ENCODE measurements at places on chromosomes 12 and 14.

GRCh38 chr14:86712727-86713126, 1182.8 kb downstream of the FLRT2 start:
- no peak for DNase-seq

- DNase-seq = no peak
Measured at GRCh38 chr14:100056431-100056830, 8.8 kb upstream of the EVL start.

DNA sequence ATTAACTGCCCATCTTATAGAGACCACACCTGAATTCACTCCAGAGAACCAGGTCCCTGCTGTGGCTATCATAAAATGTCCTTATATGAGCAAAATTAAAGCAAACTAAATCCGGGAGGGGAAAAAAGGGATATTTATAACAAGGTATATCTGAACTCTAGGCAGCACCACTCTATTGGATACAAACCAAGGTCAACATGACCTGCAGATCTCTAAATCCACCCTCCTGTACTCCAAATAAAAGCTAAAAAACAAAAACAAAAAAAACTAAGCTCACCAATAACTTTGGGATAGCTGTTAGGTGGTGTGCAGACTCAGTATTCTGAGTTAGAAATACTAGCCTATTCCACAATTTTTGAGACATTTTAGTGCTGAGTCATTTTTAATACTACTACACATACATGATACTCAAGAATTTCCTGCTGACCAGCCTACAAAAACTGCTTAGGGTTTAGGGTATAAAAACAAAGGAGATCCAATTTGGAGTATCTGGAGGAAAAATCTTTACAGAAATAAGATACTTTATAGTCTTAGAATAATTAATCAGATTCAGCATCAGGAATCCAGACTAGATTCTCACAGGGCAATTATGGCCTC, 46.6 kb upstream of the LTBP2 start:
- no peak for DNase-seq

DNA sequence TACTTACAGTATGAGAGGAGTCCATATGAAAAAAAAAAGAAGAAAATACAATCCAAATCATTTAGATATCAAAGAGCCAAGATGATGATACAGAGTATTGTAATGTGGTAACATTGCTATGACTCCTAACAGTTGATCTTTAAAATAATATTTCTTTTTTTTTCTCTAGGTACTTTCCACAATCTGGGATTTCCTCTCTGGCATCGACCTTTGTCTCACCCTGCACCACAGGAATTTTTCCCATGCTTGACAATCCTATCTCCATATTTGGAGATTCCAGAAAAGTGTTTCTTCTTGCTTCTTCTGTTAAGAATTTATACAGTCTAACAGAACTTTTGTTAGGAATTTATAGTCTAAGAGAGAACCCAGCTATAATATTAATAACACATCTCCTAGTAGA, 184.4 kb downstream of the ITPR2 start:
- no peak for DNase-seq

- no peak for DNase-seq
Measured at GRCh38 chr14:67411820-67412421, at the start of gene PLEK2. Gene PLEK2, minus strand, starts transcription at chr14:67412165. Its CDS starts 106 bp downstream, at chr14:67412059.

Measured in stimulated activated CD8-positive, alpha-beta memory T cell treated with anti-CD3 and anti-CD28 coated beads, Interleukin-7, amount 100 ng/mL, for 24 hours (primary cell).